Pulmonary artery endothelial cell (primary cell): ENCODE measurements at places on chromosomes 3 and 15. TPM values are rescaled to one million over a fixed set of nuclear protein-coding genes. Genes with fewer than 3 reads are reported as not detected.

The GLDN gene
- not detected in 2 replicates for total RNA-seq

The UBR1 gene
- 25.7 and 39.5 TPM in 2 replicates for total RNA-seq

The ITIH3 gene
- not detected in 2 replicates for total RNA-seq

The TRPM1 gene
- total RNA-seq: 0.25 and 0.26 TPM in 2 replicates

The RTP1 gene
- not detected in 2 replicates for total RNA-seq

The CFAP92 gene
- total RNA-seq: 0.04 and 0.07 TPM in 2 replicates

The RAB6B gene
- 0.99 and 1.2 TPM in 2 replicates for total RNA-seq

The ZNF501 gene
- 3.6 and 6.7 TPM in 2 replicates for total RNA-seq

The INTS14 gene
- 32.2 and 43.5 TPM in 2 replicates for total RNA-seq

The SPCS1 gene
- 53.0 and 65.0 TPM in 2 replicates for total RNA-seq

The PIF1 gene
- 8.8 and 14.7 TPM in 2 replicates for total RNA-seq

The GRM7 gene
- 0.14 TPM in 1 of 2 replicates, not detected in the other for total RNA-seq

The COL8A1 gene
- 251 and 873 TPM in 2 replicates for total RNA-seq

The TBC1D2B gene
- 25.7 and 30.9 TPM in 2 replicates for total RNA-seq

The GMNC gene
- not detected in 2 replicates for total RNA-seq
